ENCODE measurements at places on chromosomes 16 and 17.

- DNase-seq = no peak
Observed at GRCh38 chr16:53545433-53545832, 42.4 kb upstream of the AKTIP start.

DNA sequence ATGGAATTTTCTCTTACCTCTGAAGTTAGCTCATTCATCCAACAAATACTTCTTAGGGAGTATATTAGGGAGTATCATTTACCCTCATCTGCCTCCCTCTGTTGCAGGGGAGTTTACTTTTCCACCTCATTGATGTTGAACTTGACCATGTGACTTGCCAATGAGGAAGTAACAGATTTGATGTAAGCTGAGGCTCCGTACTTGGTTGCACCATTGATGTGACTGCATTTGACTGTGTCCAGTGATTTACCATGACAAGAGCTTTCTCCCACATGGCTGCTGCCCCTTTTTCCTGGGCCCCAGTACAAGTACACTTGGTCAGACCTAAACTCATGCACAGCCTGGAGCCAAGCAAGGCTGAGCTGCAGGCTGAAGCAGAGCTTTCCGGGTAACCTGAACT, 81.6 kb upstream of the HS3ST2 start:
- no peak for DNase-seq

DNA sequence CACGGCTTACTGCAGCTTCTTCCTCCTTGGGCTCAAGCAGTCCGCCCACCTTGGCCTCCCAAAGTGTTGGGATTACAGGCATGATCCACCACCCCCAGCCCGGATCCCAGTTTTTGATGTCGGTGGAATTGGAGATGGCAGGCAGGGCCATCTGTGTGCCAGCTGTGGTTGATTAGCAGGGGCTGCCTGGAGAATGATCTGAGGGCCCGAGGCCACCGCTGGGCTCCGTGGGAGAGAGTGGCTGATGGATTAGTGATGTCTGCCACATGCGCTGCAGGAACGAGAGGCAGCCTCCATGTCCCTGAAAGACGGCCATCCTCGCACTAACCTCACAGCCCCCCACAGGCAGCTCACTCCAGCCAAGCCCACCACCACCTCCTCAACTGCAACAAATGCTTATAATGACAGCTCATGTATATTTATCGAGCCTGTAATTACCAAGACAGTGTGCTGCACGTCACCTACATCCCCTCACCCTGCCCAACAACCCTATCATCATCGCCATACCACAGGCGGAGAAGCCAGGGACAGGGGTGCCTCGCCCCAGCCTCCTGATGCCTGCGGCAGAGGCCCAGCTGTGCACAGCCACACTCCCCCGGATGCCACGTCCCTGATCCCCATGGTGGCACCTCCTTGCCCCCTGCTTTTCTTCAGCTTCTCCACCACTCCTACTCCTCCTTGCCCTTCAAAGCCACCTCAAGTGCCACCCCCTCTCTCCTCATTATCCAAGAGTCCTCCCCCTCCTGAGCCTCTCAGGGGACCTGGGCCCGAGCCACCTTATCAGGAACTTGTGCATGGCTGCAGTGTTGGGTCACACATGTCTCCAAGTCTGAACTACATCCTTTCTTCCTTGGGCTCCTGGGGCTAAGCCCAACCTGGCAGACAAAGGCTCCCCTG, 33.2 kb downstream of the ACTG1 start:
- DNase-seq = no peak

- DNase-seq = no peak
Observed at GRCh38 chr16:87150262-87150661, 166.9 kb downstream of the C16orf95 start.

Measured in GM23248 (cell line).